Ascending aorta (tissue), 2 donors: ENCODE measurements at places on chromosomes 2 and 18. TPM values are rescaled to one million over a fixed set of nuclear protein-coding genes. Genes with fewer than 3 reads are reported as not detected.
A peak's percentile ranks its signal among the peaks of the same experiment; 100 is the strongest.

DNA sequence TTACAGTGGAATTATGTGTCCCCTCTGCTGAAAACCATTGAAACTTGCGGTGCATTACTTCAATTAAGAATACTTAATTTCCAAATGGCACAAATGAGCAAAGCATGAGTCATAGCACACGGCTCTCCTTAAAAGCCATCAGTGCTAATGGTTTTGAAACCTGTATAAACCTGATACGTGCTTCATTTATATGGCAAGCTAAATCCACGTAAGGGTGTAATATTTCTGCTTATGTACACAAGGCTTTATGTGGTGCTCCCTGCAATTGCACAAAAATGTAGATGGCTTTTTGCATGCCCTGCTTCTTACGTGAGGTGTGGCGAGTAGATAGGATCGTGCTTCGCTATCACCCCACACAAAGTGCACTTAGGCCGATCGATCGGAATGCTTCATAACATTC lies 840.9 kb downstream of the GALR1 start:
- no peaks in the 10 kb centered on the region for H3K4me1 ChIP-seq
- DNase-seq = no peak
- no peak overlapping the region for H3K27ac ChIP-seq
- no peaks in the 10 kb centered on the region for H3K27me3 ChIP-seq
- H3K4me3 ChIP-seq = no peak overlapping the region
- no peaks in the 10 kb centered on the region for H3K36me3 ChIP-seq

DNA sequence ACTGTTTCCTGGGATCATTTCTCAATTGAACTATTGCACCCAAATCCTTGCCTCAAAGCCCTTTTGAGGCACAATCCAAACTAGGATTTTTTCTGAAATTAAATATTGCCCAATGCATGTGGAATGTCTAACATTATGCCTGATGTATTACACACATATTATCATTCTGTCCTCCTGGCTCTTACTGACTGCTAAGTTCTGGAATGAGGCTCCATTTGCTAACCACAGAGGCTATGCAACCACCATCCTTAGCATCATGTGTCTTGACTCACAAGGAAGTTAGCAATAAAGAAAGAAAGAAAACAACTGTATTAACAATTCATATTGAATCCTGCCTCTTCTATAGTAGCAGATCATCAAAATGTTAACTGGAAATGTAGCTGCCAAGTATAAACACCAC lies 1142.7 kb downstream of the CNTNAP5 start:
- no peak overlapping the region for H3K27ac ChIP-seq
- no peak for DNase-seq
- no peak overlapping the region for H3K4me3 ChIP-seq
- no peaks in the 10 kb centered on the region for H3K36me3 ChIP-seq

GRCh38 chr2:152499896-152500735 lies 165.1 kb downstream of the FMNL2 start:
- H3K27me3 ChIP-seq = no peaks in the 10 kb centered on the region
- peaks cover 27% of the 10 kb centered on the region for H3K4me1 ChIP-seq
- H3K4me3 ChIP-seq = peak overlapping the region; percentile 34
- peak overlapping the region; percentile 70 for H3K27ac ChIP-seq

DNA sequence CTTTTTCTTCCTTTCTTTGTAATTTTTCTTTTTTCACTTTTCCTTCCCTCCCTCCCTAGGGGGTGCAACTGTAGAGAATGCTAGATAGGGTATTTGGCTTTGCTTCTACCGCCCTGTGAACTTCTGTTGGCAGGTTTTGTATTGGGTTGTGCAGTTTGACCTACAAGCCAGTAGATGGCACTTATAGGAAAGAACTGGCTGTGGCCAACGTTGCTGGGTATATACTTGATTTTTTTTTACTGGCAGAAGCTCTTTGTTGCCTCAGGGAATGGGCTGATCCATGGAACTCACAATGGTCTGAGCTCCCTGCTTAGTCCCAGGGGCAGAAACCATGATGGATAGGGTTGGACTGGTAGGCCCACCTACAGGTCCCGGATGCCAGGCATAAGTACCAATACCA lies 1019.5 kb upstream of the LRRTM1 start:
- H3K4me3 ChIP-seq = no peak overlapping the region
- H3K4me1 ChIP-seq = no peaks in the 10 kb centered on the region
- H3K27me3 ChIP-seq = no peaks in the 10 kb centered on the region
- DNase-seq = no peak

DNA sequence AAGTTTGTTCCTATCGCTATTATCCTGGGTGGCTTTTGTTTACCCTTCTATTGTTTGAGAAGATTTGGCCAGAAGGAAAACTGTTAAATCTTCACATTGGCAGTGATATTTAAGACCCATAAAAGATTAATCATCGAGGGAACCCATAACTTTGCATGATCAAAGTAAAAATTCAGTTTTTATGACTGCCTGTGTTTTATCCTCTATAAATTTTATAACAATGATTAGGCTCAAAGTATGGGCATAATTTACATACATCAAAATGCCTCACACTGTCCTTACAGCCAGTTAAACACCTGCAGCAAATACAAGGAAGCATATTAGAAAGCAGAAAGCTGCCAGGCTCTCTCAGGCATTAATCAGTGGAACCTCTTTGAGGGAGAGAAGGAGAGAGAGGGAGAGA lies 289.1 kb downstream of the ICOS start:
- DNase-seq = no peak
- no peaks in the 10 kb centered on the region for H3K36me3 ChIP-seq
- H3K27ac ChIP-seq = no peak overlapping the region
- no peaks in the 10 kb centered on the region for H3K27me3 ChIP-seq
- H3K4me1 ChIP-seq = no peaks in the 10 kb centered on the region

GRCh38 chr2:758073-758820 lies 81.0 kb upstream of the TMEM18 start:
- no peaks in the 10 kb centered on the region for H3K27me3 ChIP-seq
- DNase-seq = no peak
- no peaks in the 10 kb centered on the region for H3K36me3 ChIP-seq
- no peaks in the 10 kb centered on the region for H3K4me1 ChIP-seq

GRCh38 chr2:145413261-145414030 lies 893.5 kb upstream of the ZEB2 start:
- no peak for DNase-seq
- no peaks in the 10 kb centered on the region for H3K27me3 ChIP-seq
- no peak overlapping the region for H3K27ac ChIP-seq
- no peaks in the 10 kb centered on the region for H3K36me3 ChIP-seq
- H3K4me1 ChIP-seq = no peaks in the 10 kb centered on the region

- DNase-seq = no peak
- H3K4me3 ChIP-seq = no peak overlapping the region
- no peaks in the 10 kb centered on the region for H3K4me1 ChIP-seq
These were observed 206.8 kb downstream of the CLIP4 start for GRCh38 chr2:29322011-29322410.

DNA sequence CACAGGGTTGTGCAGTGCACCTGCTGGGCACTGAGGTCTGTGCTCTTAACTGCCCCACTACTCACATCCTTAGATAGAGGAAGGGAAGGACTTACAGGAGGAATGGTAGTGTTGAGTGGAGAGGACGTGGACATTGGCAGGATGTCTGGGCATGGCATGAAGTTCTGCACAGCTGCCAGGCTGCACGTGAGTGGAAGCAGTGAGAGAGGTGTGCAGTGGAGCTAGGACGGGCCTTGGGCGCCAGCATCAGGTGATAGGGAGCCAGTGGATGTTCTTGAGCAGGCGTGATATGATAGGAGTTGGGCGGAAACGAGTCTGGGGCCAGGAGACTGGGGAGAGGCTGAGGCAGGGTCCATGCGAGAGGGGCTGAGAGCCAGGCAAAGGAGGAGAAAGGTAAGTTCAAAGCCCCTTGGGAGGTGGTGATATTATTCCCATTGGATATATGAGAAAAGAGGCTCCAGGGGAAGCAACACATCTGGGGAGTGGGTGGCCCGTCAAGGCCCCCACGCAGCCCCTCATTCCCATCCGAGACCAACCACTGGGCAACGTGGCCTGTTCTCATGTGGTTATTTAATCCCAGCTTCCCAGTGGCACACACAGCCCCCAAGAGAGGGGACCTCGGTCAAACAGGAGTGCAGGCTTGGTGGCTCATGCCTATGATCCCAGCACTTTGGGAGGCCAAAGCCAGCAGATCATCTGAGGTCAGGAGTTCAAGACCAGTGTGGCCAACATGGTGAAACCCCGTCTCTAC lies 45.7 kb upstream of the SNED1 start:
- DNase-seq = no peak
- no peaks in the 10 kb centered on the region for H3K27me3 ChIP-seq
- H3K4me1 ChIP-seq = no peaks in the 10 kb centered on the region
- H3K4me3 ChIP-seq = no peak overlapping the region
- no peak overlapping the region for H3K27ac ChIP-seq

DNA sequence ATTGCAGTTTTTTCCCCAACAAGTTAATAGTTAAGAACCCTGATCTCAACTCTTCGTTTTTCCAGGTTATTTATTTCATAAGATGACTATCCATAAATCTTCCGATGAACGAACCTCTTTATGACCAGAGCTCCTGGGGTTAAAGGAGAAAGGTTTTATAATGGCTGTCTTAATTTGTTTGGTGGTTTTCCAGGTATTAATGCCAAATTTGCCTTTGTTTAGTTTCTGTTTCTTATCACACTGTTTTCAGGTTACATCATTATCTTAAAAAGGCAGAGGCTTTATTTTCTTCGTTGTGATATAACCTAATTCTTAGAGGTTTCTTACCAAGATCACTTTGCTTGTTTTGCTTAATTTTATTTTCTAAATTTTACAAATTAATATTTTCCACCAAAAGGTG lies 10.1 kb downstream of the ZNF638 start:
- H3K36me3 ChIP-seq = no peaks in the 10 kb centered on the region
- no peak overlapping the region for H3K27ac ChIP-seq
- no peak overlapping the region for H3K4me3 ChIP-seq
- DNase-seq = no peak
- peaks cover 1% of the 10 kb centered on the region for H3K4me1 ChIP-seq

DNA sequence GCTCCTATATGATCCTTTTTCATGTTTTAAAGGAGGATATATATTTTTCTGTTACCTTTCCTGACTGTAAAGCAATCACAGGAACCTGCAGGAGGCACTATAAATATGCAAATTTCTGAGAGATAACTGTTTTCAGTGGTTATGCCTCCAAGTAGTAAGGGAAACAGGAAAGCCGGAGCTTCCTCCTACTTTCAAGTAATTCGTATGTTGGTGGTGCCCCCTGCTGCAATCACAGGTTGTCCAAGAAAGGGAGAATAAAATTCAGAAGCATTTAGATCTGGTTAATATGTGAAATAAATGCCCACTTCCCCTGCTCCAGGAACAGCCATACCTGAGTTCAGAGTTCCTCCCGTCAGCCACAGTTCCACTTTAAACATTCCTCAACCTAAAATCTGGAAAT lies 12.0 kb upstream of the BCL11A start:
- H3K4me1 ChIP-seq = no peaks in the 10 kb centered on the region
- H3K27ac ChIP-seq = no peak overlapping the region
- peaks cover 6% of the 10 kb centered on the region for H3K27me3 ChIP-seq
- H3K36me3 ChIP-seq = no peaks in the 10 kb centered on the region

- no peak for DNase-seq
- H3K4me3 ChIP-seq = no peak overlapping the region
- no peaks in the 10 kb centered on the region for H3K4me1 ChIP-seq
- H3K27ac ChIP-seq = no peak overlapping the region
- H3K27me3 ChIP-seq = no peaks in the 10 kb centered on the region
- no peaks in the 10 kb centered on the region for H3K36me3 ChIP-seq
These were observed 231.7 kb downstream of the TRIB2 start for GRCh38 chr2:12948231-12948960.

GRCh38 chr2:55875434-55876135 lies 48.0 kb downstream of the EFEMP1 start:
- H3K4me1 ChIP-seq = peaks cover 10% of the 10 kb centered on the region
- no peak for DNase-seq
- H3K27me3 ChIP-seq = no peaks in the 10 kb centered on the region
- H3K36me3 ChIP-seq = peaks cover 37% of the 10 kb centered on the region
- no peak overlapping the region for H3K4me3 ChIP-seq
- H3K27ac ChIP-seq = peak overlapping the region; percentile 61

GRCh38 chr2:152676461-152676860 lies 40.8 kb downstream of the PRPF40A start:
- H3K36me3 ChIP-seq = peaks cover 71% of the 10 kb centered on the region
- H3K4me3 ChIP-seq = no peak overlapping the region
- H3K27ac ChIP-seq = no peak overlapping the region
- H3K4me1 ChIP-seq = no peaks in the 10 kb centered on the region
- DNase-seq = no peak

DNA sequence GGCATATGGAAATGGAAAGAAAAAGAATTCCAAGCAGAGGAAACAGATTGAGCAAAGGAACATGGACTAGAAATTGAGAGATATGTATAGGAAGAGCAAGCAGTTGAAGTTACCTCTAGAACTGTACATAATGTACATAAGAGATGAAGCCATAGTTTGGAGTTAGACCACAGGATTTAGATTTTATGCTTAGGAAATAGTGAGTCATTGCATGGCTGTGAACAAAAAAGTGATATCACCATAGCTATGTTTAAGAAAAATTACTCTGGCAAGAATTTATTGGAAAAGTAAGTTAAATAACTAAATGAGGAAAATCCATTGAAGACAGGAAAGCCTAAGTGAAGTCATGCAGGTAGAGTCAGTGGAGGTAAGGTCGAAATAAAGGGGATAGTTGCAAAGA lies 99.4 kb upstream of the GALNT5 start:
- H3K4me3 ChIP-seq = no peak overlapping the region
- H3K4me1 ChIP-seq = no peaks in the 10 kb centered on the region
- H3K27ac ChIP-seq = no peak overlapping the region
- no peaks in the 10 kb centered on the region for H3K36me3 ChIP-seq
- DNase-seq = no peak

- no peak overlapping the region for H3K4me3 ChIP-seq
- DNase-seq = no peak
- no peaks in the 10 kb centered on the region for H3K36me3 ChIP-seq
- H3K27me3 ChIP-seq = no peaks in the 10 kb centered on the region
- H3K4me1 ChIP-seq = no peaks in the 10 kb centered on the region
- no peak overlapping the region for H3K27ac ChIP-seq
These were observed 528.8 kb downstream of the CMPK2 start for GRCh38 chr2:6336752-6337471.

DNA sequence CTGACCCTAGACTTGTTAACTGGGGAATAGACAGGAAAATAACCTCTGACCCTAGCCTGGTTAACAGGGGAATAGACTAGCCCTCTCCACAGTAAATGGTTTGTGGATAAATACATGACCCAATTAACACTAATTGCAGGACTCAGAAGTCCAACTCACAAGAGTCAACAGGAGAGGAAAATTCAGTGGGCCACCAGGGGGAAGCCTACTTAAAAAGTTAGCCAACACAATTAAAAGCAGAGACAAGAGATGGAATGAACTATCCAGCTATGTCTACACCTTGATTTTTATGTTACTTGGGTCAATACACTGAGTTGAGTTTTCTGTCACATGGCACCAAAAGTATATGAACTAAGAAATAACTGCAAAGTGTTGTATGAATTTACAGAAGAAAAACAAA lies 158.8 kb upstream of the SLC39A10 start:
- H3K27ac ChIP-seq = no peak overlapping the region
- no peaks in the 10 kb centered on the region for H3K27me3 ChIP-seq
- H3K36me3 ChIP-seq = no peaks in the 10 kb centered on the region

- no peak overlapping the region for H3K4me3 ChIP-seq
- H3K27ac ChIP-seq = peak overlapping the region; percentile 21
- H3K4me1 ChIP-seq = peaks cover 17% of the 10 kb centered on the region
- no peaks in the 10 kb centered on the region for H3K36me3 ChIP-seq
These were observed 106.4 kb upstream of the UGP2 start for GRCh38 chr2:63735263-63735662.

ERICH2 gene
- not detected for total RNA-seq

CFC1 gene
- total RNA-seq = not detected

SKOR2 gene
- total RNA-seq = not detected

CAD gene
- 63.4 TPM for total RNA-seq

SPATA3 gene
- total RNA-seq = not detected

ARPC2 gene
- total RNA-seq = 237 TPM

DPYSL5 gene
- not detected for total RNA-seq

LRP2 gene
- total RNA-seq = not detected

ATP6V1B1 gene
- total RNA-seq = not detected

UBXN2A gene
- 3.0 TPM for total RNA-seq

BOK gene
- total RNA-seq = 35.4 TPM

DNER gene
- total RNA-seq = 1.2 TPM

UGT1A5 gene
- total RNA-seq = not detected
